ENCODE measurements at places on chromosomes 12 and 14. TPM values are rescaled to one million over a fixed set of nuclear protein-coding genes. Genes with fewer than 3 reads are reported as not detected.

DNA sequence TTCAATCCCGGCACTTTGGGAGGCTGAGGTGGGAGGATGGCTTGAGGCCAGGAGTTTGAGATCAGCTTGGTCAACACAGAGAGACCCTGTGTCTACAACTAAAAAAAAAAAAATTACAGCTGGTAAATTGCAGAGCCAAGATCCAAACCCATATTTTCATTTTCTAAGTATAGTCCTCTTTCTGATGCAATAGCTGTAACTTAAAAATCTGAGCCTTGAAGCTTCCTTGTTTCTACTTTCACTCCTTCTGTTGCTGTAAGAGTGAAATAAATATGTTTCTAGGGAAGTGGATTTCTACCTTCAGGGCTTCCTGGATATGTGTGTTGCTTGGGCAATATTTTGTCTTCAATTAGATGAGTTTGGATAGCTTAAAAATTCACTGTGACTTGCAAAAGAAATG is 42.0 kb upstream of the PRICKLE1 start:
- DNase-seq, result no peak

DNA sequence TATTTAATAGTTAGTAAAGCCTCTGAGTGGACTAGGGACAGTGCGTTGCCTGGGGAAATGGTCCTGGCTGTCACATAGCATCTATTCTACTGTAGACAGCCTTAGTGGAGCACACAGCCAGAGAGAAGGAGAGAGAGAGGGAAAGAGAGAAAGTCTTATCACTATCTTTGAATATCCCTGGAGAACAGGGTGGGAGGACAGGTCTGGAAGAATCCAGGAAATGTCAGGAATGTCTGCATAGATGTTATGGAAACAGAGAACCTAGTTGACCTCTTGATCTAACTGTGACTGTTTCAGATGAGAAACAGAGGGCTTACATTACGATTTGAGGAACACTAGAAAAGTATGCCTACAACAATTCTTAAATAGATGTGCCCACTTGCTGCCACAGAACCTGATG is 92.8 kb downstream of the SLC15A5 start:
- DNase-seq, result no peak

- no peak for DNase-seq
These were observed 36.2 kb upstream of the KCNH3 start for GRCh38 chr12:49502590-49502989.

- DNase-seq, result no peak
These were observed at the start of gene ASCL1 for GRCh38 chr12:102957339-102958050. ASCL1 (plus strand) TSS chr12:102957674; CDS start chr12:102958245, 571 bp downstream.

DNA sequence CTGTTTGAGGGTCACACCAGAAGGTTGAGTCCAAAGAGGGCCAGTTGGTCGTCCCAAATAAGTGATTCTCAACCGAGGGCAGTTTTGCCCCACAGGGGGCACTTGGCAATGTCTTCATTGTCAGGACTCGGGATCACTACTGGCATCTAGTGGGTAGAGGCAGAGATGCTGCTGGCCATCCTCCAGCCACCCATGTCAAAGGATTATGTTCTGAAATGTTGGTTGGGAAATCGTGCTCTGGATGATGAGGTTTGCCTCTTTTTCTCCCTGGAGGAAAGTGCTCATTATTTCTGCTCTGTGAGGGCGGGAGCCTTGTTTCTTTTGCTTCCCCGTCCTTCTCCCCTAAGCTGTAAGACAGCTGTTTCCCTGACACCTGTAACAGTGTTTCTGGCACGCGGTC is 3.6 kb downstream of the ZNF839 start:
- no peak for DNase-seq

DNA sequence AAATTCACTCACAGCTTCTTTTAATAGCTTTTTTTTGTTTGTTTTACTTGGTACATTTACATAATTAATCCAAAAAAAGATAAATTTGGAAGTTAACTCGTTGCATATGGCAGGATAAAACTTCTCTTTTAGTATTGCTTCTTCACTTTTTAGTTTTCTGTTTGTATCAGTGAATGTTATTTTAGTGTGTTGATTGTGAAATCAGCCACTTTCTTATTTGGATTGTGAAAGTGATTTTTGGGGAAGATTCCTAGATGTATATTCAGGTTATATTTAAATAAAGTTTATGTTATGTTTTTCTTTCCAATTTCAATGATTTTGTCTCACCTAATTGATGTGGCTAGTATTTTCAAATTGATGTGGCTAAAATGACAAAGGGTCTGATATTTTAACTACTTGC is 693.9 kb upstream of the MGAT4C start:
- DNase-seq, result no peak

GRCh38 chr14:73755434-73756014 is 41.3 kb upstream of the PNMA1 start:
- DNase-seq, result no peak

DNA sequence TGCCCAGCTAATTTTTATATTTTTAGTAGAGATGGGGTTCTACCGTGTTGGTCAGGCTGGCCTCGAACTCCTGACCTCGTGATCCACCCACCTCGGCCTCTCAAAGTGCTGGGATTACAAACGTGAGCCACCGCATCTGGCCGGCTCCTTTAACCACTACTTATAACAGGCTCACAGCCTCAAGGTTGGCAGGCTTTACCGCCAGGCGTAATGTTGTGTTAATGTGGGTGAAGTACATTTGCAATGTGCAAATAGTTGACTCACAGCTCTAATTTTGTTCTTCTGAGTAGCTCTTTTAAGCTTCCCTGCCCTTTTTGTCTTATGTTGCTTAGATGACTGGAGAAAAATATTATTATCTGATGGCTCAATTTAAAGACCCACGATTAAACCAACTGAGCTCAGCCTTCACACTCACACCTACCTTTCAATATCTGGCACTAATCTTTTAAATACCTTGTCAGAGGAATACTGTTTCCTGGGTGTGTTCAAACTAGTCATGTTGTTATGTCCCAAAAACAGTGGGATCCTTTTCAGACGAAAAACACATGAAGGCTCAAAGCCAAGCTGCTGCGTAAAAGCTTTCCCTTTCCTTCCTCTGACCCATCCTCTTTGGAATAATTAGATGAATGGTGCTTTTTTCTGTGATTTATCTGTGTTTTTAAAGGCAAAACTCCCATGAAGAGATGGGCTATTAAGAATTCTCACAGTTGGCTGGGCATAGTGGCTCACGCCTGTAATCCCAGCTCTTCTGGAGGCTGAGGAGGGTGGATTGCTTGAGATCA is 57.2 kb upstream of the USP44 start:
- no peak for DNase-seq

GRCh38 chr14:66121859-66122258 is 364.3 kb upstream of the CCDC196 start:
- DNase-seq, result no peak

GRCh38 chr14:80926397-80927082 is 15.0 kb downstream of the CEP128 start:
- DNase-seq, result no peak

Gene TSPAN19
- total RNA-seq, result not detected

Gene SLC25A21
- not detected for total RNA-seq

Gene CMA1
- total RNA-seq, result not detected
